ENCODE measurements at places on chromosomes 7 and 10.

DNA sequence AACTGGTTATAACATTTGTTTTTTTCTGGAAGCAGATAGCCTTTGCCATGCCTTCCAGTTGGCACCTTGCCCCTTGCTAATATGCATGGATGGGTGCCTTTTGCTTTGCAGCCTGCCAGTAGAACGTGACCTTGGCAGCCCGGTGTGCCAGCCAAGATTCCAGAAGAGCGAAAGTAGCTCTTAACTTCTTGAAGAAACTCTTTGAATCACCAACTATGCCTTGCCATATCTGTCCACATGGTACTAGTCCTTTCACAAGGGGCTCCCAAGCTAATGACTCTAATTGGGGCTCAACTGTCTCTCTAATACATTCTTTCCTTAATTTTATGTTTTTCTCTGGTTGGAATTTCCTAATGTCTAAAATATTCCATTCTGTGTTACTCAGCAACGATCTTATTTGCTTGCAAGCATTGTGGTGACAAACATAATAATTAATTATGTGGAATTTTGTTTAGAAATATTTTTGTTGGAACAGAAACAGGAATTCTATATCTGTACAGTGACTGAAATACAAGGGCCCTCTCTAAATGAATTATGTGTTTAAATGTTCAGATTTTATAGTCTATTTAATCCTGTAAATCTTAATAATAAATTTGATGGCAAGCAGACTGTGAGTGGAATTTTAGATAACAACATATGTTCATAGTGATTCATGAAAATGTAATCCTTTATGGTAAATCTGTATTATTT, 45.8 kb downstream of the HDAC9 start:
- no peak for DNase-seq

DNA sequence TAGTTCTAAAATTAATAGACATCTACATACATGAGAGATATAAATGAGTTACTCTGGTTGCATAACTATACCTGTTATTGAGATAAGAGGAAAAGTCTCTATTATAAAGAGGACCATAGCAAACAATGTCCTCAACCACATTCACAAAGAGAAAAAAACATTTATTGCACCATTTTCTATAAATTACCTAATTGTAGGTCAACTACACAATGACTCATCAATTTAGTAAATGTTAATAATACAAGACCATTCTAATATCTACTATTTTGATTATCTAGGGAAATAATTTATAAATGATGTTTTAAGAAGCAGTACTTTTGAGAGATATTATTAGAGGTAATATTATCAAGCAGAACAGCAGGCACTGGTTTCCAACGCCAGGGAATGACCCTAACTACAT, 246.1 kb downstream of the AGMO start:
- DNase-seq = no peak

DNA sequence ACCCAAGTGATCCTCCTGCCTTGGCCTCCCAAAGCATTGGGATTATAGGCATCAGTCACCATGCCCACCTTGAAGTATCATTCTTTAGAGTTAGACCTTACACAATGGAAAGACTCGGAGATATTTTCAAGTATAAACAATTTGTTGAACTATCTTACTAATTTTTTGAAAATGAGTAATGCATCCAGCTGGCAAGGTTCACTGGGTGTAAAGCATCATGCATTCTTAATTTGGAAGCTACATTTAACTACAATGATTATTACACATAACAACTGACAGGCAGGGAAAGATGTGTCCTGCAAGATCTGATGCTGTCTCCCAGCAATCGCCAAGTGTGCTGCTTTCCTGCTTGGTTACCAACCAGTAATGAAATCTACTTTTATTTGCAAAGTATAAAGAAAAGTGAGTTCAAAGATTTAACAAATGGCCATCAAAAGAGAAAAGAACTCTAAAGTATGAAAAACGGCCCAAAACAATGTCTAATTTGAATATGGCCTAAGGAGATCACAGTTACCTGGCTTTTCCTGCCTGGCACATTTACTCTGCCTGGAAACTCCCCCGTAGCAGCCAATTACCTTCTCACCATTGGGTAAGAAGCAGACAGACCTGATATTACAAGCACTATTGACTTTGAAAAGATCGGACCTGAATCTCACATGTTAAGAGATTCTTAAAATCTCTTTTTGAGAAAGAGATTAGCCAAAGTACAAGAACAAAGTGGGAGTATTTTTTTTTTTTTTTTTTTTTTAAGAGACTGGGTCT, 59.3 kb upstream of the NMT2 start:
- DNase-seq = peak; percentile 13

DNA sequence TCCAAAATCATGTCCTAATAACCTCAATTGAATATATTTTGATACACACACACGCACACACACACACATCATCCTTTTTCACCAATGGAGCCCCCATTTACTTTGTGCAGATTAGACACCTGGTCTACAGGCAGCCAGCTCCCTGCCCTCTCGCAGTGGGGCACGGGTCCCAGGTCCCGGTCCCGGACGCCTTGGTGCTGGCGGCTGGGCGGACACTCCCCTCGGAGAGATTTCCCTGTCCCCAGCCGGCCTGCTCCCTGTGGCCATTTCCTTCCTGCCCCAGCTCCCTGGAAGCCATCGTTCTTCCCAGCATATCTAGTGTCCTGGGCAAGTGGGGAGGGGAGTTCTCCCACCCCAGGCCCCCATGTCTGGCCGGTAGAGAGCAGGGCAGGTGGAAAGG, 14.6 kb downstream of the DPY19L1 start:
- DNase-seq = no peak

- DNase-seq = no peak
Measured at GRCh38 chr7:153245809-153246208, 486.3 kb downstream of the ACTR3B start.

- DNase-seq = no peak
Measured at GRCh38 chr10:79927111-79927828, 21.6 kb downstream of the SFTPD start.

DNA sequence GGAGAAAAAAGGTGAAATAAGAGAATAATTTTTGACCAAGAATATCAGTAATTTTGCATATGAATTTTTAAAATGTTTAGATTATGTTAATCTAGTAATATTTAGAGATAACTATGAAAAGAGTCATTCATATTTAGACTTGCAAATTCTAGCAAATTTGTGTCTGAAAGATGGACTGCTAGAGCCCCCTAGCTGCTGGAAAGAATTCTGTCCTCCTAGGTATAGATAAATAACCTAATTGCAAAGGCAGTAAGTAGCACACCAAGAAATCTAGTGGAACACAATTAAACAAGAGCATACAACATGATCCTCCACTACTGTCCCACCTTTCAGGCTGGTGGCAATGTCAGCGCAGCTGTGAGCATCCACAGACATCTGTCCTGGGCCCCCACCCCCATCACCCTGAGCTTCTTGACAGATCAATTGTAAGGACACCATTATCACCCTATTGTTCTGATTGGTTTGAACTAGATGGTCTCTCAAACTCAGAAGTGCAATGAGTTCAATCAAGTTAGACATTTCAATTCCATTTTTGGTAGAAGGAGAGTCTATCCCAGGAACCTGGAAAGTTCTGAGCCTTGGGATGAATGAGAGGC, 15.0 kb upstream of the GFRA1 start:
- peak; percentile 44 for DNase-seq

GRCh38 chr10:28769091-28769604, 91.8 kb downstream of the BAMBI start:
- no peak for DNase-seq

DNA sequence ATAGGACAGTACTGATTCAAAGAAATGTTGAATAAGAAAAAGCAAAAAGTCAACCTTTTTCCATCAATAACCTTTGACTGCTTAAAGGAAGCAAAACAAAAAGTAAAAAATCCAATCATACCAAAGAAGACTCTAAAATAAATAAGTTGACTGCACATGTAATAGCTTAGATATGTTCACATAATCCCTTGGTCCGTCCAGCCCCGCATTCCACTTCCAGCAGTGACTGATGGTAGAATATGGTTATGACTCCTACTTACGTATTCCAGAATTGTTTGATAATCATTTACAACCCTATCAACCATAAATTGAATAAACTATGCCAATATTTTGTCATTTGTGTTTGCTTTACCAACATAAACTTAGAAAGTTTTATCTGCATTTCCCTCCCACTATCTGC, 77.9 kb downstream of the CTNNA3 start:
- no peak for DNase-seq

DNA sequence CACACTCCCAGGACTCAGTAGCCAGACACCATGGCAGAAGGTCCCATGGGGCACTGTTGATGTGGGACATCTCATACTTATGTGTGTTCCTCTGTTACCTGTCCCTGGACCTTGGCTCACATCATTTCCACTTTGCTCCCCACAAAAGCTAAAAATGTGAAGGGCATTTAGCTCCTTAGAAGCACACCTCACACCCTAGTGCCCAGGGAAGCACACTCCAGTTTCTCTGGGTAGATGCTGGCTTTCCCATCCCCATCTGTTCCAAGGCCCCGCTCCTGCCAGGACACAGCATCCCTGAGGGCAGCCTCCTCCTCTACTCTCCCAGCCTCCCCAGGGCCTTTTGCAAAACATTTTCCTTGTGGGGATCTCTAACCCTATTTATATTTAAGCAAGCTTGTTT, 572.4 kb upstream of the MGMT start:
- no peak for DNase-seq

DNA sequence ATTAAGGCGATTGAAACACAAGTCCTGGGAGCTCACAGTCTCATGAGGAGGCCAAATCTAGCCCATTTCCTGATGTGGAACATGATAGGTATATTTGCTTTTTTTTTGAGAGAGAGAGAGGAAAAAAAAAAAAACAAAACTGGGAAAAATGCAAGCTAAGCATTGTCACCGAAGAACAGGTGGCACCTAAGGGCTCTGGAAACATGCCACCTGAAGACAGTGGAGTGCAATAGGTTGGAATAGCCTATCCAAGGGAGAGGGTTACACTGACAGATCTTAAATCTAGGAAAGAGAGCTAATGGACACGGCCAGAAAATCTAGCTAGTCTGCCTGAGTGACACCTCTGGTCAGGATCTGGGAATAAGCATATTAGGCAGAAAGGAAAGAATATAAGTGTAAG, 110.2 kb downstream of the SRI start:
- no peak for DNase-seq

DNA sequence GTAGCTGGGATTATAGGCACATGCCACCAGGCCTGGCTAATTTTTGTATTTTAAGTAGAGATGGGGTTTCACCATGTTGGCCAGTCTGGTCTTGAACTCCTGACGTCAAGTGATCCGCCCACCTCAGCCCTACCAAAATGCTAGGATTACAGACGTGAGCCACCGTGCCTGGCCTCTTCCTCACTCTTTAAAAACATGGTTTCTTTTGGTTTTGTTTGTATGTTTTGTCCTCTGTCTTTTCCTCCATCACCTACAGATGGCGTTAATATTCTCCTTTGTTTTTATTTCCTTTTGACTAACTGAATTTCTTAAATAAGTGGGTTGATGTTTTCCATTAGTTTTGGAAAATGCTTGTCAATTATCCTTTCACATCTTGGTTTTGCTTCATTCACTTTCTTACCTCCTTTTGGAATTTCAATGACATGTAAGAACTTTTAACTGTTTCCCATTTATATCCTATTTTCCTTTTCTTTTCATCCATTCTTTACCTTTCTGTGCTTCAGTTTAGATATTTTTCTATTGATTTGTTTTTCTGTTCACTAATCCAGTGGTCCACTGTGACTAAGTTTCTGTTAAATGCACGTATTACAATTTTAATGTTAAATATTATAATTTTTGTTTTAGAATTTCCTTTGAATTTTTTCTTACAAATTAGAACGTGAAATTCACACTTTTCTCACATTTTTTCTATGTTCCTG, 104.1 kb downstream of the ZNF467 start:
- peak; percentile 16 for DNase-seq

GRCh38 chr10:9579110-9579705, 1438.5 kb upstream of the CELF2 start:
- DNase-seq = no peak

DNA sequence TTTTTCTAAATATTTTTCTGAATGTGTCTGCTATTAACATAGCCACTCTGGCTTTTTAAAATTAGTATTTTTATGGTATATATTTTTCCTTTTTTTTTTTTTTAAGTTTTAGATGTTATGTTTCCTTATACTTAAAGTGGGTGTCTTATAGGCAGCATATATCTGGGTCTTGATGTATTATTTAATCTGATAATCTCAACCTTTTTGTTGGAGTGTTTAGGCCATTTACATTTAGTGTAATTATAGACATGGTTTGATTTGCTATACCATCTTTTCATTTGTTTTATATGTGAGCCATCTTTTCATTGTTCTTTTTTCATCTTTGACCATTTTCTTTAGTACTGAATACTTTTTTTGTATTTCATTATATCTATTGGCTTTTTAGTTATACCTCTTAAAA, 45.0 kb downstream of the TRUB1 start:
- no peak for DNase-seq

- no peak for DNase-seq
Measured at GRCh38 chr7:17845197-17845547, 95.1 kb downstream of the SNX13 start.

GRCh38 chr10:109892117-109892516, 31.2 kb downstream of the XPNPEP1 start:
- DNase-seq = no peak

DNA sequence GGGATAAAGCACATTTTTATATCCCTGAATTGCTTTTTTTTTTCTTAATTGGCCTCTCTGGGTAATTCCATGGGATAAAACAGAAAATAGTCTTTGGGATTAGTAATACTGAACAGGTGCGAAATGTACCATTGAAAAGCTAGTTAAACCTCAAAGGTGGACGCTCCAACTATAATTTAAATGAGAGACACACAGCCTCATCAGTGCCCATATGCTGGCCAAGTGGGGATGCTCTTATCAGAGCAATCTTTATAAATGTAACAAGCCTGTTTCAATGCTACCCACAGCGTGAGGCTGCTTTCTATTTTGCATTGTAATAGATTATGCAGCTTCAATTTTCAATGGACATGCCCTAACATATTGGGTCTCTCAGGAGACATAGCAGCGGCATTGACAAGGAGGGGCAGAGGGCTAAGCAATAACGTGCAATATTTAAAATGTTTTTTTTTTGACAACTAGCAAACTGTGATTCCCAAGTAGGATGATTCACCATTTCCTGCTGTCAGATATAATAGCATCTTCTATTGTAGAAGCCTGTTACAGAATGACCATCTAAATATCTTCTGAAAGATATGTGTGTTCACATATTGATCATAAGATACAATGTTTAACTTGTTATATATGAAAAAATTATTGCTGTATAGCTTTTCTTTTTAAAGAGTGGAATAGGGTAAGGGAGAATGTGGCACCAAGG, 91.3 kb upstream of the BET1 start:
- no peak for DNase-seq

DNA sequence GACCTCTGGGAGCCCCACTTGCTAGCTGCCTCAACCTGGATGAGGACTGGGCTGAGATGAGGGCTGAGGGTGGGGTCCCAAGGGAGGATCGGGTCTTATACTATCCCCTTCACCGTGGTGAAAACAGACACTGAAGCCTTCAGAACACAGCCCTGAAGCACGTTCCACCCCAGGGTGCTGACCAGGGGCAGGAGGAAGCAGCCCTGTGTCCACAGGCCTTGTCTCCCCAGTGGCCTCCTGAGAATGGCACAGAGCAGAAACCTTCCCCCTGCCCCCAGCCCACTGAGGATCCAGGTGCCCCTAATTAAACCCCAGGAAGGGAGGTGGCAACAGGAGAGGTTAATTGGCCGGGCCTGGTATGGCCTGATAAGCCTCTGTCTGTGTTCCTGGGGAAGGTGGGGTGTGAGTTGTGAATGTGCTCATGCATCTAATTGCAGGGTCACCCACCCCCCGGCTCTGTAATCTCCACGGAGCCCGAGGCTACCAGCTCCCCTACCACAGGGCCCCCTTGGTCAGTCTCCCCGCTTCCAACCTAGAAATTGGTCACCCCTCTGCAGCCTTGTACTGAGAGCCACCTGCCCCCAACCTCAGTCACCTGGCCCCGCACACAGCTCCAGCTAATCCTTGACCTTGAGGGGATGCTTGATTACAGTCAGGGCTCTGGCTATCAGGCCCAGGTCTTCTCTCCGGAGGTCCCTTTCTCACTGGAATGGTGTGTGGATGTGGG, 159.0 kb upstream of the UNC5B start:
- DNase-seq = no peak
